ENCODE measurements at places on chromosomes 2 and 18.

DNA sequence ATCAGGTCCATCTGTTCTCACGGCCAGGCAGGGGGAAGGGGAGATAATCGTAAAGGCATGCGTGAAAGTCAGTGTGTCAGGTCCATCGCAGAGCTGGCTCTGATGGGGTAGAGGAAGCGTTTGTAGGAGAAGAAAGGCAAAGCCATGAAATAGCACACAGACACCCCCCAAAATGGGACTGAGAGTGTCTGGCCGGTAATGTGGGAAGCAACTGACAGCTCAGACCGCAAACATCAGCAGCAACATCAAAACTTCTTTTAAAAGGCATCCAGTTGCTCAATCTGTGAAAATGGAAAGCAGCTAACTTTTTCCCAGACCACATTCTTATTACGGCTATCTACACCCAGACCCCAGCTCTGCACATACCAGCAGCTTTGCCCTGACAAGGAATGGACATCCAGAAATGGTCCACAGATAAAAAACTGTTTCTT, 232.6 kb downstream of the EN1 start:
- DNase-seq = no peak

DNA sequence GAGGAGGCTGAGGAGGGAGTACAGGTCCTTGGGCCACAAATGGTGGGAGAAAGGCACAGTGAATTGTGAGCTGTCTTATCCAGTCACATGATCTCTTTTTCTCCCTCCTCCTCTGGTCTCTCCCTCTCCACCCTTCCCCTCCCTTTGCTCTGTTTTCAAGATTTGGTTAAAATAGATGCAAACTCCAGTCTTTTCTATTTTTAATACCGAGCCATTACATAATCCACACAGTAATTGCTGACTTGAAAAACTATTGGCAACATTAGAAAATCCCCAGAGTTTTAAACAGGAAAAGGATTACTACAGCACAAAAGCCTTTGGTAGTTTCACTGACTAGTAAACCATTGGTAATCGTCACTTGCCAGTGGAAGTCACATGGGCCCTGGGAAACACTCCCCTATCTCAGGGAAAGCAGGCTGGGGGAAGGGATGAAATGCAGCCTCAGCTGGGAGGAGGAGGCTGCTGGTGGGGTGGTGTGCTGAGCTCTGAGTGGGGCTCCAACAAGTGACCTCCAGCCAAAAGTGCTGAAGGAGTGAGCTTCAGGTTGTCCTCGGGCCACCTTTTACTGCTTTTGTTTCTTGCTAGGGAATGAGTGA, 57.4 kb upstream of the PCBP1 start:
- DNase-seq = no peak

DNA sequence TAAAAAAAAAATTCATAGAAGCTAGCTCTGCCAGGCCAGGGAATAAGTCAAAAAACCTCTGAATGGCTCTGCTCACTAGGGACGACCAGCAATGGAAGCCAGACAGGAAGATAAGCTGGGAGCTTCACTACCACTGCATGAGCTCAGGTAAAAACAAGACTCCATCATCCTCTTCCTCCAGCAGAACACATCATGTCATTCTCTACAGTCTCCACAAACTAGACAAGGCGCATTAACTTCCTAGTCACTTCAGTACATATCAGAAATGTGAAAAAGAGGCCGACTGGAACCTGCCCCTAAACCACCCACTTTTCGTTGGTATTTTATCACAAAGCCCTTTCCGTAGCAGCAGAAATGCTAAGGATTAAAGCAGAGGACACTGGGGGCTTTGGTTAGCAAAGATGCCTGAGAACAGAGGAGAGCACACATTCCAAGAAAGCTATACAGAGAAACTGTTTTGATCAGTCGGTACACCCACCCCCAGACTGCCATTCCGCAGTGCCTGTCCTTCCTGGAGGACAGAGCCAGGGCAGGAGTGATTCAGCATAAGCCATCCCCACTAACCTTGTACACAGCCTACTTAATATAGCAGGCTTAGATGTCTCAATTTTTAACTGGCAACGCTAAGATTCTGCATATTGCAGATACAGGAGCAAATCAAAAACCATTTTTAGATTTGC, 53.4 kb downstream of the AAK1 start:
- DNase-seq = no peak

- DNase-seq = no peak
Observed at GRCh38 chr18:77208964-77209363, 40.7 kb upstream of the GALR1 start.

- DNase-seq = no peak
Observed at GRCh38 chr18:57004366-57005121, 142.3 kb upstream of the BOD1L2 start.

GRCh38 chr2:105600949-105601794, 143.5 kb upstream of the NCK2 start:
- DNase-seq = no peak

DNA sequence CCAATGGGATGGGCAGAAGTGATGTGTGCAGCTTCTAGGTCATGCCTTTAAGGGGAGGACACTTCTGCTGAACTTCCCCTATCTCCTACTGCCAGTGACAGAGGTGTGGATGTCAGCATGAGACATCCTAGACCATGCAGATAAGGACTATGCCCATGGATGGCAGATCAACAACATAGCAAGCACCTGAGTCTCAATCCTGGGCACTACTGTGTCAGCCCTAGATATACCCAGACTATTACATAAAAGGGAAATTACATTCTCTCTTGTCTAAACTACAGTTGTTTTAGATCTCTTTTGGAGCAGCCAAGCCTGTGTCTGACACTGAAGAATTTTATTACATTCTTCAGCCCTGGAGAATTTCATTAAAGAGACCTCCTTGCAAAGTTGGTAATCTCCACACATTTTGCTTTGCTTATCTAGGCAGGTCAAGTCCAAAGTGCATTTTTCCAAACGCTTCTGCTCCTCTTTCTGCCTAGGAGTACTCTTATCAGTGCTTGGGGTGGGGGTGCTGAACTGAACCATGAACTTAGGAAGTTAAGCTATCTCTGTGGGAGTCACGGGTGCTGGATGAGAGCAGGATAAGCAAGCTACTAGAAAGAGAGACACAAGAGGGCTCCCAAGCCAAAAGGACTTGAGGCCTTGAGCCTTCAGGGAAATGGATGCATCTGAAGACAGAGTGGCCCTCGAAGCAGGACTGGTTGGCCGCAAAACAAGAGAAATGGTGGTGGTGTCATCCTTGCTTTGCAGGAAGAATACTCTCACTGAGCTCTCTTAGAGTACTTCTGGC, 95.2 kb upstream of the SPRED2 start:
- DNase-seq = no peak

DNA sequence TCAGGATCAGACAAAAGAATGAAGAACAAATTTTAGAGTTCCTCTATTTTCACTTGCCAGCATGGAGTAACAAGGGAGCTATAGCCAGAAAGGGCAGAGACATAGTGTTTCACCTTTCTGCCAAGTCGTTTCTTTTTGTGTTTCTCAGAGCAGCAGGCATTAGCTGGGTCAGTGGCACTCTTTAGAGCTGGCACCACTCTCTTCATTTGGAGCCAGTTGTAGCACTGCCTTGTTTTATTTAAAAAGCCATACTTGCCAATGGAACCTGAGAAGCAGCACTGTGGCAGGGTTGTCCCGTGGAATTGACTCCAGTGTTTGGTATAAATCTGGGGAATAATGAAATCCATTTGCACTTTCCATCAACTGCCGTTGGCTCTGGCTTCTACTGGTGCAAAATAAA, 64.0 kb downstream of the LRRTM4 start:
- no peak for DNase-seq

DNA sequence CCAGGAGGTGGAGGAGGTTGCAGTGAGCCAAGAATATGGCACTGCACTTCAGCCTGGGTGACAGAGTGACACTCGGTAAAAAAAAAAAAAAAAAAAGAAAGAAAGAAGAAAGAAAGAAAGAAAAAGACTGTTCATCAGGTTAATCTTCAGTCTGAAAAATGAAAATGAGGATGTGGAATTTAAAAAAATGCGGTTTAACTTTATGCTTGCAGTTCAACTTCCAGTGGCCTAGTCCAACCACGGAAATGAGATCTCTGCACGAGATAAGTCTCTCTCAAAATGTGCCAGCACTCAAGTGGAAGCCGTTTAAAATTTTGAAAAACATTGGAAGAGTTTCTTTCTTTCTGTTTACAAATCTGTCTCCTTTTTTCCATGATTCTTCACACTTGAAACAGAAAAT, 112.1 kb downstream of the DOCK10 start:
- no peak for DNase-seq

DNA sequence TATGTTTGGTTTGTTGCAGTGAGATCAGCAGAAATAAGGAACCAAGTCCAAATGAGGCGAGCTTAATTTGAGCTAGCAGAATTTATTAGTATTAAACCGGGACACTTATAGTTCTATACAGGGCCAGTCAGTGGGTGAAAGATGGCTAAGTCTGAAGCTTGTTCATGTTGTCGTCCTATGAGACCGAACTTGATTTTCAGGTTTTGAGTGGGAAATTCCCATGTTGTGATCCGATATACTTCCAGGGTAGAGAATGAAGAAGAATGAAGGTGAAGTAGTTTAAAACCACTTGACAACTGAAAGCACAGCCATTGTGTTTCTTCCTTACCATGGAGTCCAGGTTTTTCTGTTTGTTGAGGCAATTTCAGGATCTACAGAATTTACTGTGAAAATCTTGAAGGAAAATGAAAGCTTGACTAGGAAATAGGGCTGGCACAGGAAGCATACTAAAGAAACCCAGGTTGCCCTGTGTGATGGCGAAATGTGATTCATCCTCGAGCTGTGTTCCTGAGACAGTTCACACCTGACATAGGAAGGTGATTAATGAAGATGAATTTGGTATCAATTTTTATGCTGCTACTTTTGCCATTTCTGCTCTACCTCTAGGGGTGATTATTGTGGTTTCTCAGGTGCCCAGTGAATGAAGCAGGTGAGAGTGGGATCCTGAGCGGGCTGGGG, 37.6 kb upstream of the MGAT5 start:
- no peak for DNase-seq

DNA sequence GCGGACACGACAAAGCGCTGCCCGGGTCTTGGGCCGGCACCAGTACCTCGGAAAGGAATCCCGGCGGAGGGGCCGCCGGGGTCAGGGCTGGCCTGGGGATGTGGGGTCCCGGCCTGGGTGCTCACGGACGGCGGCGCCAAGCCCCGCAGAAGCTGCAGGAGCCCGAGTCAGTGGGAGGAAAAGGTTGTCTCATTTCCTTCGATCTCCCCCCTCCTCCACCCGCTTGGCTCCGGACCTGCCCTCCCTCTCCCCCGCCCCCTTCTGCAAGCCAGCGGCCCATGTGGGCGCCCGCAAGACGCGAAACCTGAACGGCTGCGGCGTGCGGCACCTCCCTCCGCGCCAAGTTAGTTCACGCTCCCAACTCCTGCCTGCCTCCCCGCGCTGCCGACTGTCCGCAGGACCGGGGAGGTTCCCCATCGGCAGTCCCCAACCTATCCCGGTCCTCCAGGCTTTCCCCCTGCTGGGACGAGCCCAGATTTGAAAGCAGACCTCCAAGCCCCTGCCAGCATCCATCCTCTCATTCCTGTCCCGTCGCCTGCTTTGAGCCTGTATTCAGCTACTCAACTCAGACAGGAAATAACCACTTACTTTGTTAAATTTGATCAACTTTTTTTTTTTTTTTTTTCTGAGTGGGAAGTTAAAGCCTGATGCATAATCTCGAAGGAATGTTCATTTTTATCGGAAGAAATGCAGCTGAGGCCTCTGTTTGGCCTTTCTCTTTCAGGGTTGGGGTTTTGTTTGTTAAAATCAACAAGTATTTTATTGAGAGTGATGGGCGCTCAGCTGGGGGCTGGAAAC, at the start of gene EVA1A:
EVA1A (minus strand) TSS at position 172 of the 798 bp plus-strand sequence. CDS start 42,799 bp downstream, outside the sequence.
- no peak for DNase-seq

DNA sequence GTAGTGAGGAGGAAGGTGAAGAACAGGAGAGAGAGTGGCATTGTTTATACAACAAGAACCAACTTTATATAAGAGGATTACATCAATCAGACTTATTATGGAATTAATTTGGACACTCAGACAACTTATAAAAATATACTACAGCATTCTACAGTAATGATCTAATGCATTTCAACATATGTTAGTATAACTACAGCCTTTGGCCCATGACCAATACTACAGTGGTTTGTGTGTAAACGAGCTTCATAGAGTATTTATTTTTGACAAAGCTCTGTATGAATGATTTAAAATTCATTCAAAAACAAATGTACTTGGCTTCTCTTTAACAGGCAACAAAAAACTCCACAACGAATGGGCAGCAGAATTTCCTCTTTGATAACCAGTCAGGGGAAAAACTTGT, 72.8 kb downstream of the ZNF521 start:
- no peak for DNase-seq

DNA sequence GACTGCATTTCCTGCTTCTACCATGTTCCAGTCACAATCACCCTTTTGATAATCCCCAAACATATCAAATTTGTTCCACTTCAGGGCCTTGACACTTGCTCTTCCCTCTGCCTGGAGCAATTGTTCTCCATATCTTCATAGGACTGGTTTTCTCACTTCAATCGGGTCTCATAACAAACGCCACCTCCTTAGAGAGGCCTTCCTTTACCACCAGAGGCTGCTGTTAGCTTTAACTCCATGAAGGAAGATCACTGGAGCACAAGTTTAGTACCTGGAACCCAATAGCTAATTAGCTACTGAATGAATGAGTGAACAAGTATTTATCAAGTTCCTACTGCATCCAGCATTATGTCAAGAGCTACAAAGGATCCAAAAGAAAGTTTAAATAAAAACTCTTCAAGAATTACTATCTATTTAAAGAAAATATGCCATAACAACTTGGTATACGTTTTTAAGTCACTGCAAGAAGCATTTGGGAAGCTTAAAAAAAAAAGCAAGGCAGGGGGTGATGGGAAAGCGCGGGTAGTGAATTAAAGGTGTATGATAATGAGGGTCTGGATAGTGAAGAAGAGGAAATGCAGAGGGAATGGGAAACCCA, 58.8 kb downstream of the BAZ2B start:
- DNase-seq = no peak

DNA sequence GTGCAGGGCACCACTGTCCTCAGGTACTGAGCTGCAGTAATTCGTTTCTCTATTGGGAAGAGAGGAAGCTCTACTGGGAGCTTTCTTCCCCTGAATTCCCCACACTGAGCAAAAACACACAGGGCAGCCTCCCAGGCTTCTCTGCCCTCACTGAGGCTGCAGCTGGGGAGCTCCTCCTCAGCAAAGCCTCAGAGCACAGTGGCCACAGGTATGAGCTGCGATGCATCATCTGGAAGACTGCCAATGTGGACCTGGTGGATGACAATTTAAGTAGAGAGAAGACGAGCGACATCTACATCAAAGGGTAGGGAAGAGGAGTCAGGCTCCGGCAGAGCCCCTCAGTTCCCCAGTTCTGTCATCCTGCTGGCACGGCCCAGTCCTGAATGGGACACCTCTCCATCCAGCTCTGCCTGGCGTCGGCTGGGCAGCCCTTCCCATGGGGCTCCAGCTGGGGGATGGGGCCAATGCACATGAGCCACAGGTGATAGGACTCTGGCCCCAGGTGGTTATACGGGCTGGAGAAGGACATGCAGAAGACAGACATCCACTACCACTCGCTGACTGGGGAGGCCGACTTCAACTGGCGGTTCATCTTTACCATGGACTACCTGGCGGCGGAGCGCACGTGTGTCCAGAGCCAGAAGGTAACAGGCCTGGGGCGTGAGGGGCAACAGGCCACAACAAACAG, 37.6 kb downstream of the LMAN2L start:
- DNase-seq = no peak

Measured in stimulated activated CD4-positive, alpha-beta T cell treated with anti-CD3 and anti-CD28 coated beads, TNF-alpha, amount 100 ng/mL, for 1 hour (primary cell).